ENCODE measurements at places on chromosomes 5 and 9.
A peak's percentile ranks its signal among the peaks of the same experiment; 100 is the strongest.

- no peak for DNase-seq
These were observed 692.9 kb upstream of the EDIL3 start for GRCh38 chr5:85077581-85077980.

DNA sequence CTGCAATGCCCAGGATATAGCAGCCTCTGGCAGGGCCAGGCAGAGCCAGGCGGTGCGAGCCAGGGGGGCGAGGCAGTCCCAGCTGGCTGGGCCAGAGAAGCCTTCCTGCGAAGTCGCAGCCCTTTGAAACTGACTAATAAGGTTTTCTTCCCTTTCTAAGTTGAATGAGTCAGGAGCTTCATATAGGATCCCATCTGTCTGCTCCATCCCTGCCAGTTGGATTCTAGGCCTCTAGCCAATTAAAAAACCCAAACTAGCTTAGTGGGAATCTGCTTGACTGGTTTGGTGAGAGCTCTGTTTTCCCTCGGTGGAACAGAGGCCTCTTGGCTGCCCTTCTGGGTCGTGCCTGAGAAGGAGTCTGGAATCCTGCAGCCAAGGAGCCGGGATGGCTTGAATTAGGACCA, 70.1 kb upstream of the RAPGEF1 start:
- no peak for DNase-seq

GRCh38 chr5:158313027-158313732, 454.2 kb upstream of the CLINT1 start:
- no peak for DNase-seq

- no peak for DNase-seq
These were observed 171.3 kb downstream of the ST8SIA4 start for GRCh38 chr5:100731768-100732167.

DNA sequence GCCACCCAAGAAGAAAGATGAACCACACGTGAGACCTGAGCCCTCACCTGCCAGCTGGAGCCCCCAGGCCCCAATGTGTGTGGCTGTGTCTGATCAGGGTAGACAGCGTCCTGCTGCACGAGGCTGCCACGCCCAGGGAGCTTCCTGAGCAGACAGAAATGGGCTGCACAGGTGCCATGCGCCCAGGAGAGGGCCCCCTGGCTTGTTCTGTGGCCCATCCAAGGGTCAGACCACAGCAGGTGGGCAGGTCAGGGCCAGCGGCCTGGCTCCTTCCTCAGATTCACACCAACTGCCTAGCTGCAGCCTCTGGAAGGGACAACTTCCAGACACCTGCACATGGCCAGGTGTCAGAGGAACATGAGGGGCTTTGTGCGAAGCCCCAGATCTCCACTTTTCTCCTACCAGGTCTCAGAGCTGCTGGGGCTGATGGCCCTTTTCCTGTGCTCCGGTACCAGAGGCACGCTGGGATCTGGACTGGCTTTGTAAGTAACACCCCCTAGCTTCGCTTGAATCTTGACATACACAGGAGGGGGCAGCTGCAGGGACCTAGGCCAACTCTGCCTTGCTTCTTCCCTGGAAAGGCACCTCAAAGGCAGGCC, 10.8 kb downstream of the SARDH start:
- no peak for DNase-seq

GRCh38 chr5:157222506-157223230, 42.0 kb downstream of the ITK start:
- DNase-seq, result no peak

GRCh38 chr9:122329597-122329996, 41.2 kb upstream of the PTGS1 start:
- DNase-seq, result no peak

DNA sequence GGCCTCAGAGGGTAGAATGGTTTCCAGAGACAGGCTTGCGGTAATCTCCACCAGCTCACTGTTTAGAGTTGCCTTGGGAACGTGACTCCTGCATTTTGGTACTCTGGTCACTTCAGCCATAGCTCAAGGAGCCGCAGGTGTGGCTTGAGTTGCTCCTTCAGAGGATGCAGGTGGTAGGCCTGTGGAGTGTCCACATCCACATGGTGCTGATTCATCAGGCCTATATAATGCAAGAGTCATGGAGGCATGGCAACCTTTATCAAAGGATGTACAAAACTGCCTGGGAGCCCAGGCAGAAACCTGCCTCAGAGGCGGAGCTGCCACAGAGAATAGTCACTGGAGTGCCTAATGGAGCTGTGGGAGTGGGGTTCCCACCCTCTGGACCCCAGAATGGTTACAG, 114.2 kb downstream of the ANXA1 start:
- no peak for DNase-seq

- DNase-seq, result no peak
These were observed 177.8 kb downstream of the NSG2 start for GRCh38 chr5:174223355-174223754.

- no peak for DNase-seq
These were observed 24.0 kb upstream of the ADAM19 start for GRCh38 chr5:157599565-157599964.

- no peak for DNase-seq
These were observed 74.3 kb downstream of the LRSAM1 start for GRCh38 chr9:127525401-127526188.

GRCh38 chr9:126417043-126417442, 90.4 kb downstream of the MVB12B start:
- DNase-seq, result peak; percentile 92

DNA sequence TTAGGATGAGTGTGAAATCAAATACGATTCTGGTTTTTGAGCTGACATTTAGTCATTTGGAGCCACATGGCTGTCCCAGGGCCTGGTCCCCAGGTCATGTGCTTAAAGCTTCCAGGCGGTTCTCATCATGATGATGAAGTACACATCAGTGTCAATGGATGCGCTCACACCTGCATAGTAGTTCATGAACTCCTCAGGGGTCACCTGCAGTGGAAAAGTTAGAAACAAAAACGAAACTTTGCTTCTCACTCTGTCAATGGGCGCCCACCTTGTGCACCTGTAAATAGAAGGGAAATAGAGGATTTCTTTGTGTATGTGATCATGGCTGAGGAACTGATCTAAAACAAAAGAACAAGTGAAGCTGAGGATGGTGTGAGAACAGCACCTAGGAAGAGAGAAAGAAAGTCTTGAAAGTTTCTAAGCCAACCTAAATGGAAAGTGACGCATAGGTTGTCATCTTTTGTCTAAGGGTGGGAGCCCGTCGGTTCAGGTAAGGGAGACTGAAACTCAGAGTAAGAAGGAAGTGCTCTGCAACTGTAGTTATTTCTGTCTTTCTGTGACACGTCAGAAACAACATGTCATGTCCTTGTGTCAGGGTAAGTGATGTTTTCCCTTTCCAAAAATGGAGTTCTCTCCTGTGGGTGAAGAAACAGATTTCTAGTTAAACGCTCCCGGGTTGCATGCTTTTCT, 33.8 kb downstream of the CAPSL start:
- no peak for DNase-seq

GRCh38 chr5:54996466-54996865, 11.1 kb upstream of the ESM1 start:
- no peak for DNase-seq

DNA sequence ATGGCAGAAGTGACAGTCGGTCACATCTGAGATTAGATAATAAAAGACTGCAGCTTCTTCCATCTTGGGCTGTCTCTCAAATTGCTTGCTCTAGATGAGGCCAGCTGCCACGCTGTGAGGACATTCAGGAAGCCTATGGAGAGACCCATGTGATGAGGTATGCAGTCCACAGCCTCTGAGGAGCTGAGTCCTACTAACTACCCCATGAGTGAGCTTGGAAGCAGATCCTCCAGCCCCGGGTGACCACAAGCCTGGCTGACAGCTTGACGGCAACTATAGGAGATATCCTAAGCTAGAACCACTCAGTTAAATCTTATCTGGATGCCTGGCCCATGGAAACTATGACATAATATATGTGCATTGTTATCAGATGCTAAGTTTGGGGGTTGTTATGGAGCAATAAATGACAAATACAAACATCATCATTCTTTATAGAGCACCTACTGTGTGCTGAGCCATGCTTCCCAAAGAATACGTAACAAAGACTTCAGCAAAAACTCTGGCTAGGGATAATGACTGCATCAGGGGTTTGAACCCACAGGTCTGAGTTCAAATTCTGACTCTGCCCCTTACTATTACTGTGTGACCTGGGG, 26.7 kb downstream of the KCNV2 start:
- DNase-seq, result no peak

GRCh38 chr9:3386753-3387152, 139.0 kb downstream of the RFX3 start:
- DNase-seq, result no peak

GRCh38 chr9:131421691-131422090, 27.8 kb downstream of the PRRC2B start:
- no peak for DNase-seq

- DNase-seq, result no peak
These were observed 14.4 kb downstream of the ACTL7A start for GRCh38 chr9:108876425-108876824.

DNA sequence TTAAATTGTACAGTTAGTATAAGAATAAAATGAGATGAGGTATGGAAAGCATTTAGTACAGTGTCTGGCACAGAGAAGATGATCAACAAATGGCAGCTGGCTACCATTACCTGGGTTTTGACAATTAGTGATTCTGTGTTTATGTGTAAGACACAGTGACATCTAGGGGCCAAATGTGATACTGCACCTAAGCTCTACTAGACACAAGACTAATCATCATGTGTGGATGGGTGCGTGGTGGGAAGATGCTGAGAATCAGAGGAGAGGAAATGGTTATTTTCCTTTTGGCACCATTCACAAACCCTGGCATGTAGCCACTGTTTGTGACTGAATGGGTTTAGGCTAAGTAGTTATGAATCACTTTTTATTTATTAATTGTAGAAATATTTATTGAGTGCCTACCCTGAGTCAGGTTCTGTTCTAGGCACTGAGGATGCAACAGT, 109.8 kb upstream of the TBC1D2 start:
- DNase-seq, result peak; percentile 5

DNA sequence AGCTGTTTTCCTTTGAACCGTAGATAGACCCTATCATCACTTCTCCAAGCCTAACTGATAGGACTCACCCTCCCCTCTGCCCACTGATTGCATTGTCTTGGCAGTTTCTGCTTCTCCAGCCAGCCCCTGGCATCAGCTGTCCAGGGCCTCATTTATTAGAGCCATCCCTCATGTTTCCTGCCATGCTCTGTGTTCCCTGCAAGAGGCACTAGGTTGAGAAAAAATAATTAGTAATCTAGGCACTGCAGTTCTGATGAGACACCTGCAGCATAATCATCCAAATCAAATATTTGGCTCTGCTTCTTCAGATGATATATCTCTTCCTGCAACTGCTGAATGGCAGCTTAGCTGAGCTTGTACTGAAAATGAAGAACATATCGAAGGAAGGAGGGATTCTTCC, 303.0 kb upstream of the TLE4 start:
- no peak for DNase-seq

DNA sequence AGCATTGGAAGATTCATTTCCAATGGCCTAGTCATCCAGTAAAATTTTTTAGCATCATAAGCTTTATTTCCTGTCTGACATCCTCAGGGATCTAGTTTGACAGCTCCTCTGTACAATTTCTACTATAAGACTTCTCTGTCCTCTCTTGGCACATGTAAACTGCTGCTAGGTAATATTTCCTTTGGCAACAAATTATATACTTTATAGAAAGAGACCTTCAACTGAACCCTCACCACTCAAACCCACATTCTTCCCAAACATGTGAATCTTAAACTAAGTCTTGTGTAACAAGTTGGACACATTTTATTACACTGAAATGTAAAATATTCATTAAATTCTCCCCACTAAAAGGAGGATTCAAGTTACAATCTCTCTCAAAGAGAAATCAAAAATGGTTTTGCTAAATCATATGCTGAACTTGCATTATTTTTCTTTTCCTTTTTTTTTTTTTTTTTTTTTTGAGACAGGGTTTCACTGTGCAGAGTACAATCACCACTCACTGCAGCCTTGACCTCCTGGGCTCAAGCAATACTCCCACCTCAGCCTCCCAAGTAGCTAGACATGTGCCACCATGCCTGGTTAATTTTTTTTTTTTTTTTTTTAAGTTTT, 36.9 kb downstream of the SCAI start:
- DNase-seq, result no peak

DNA sequence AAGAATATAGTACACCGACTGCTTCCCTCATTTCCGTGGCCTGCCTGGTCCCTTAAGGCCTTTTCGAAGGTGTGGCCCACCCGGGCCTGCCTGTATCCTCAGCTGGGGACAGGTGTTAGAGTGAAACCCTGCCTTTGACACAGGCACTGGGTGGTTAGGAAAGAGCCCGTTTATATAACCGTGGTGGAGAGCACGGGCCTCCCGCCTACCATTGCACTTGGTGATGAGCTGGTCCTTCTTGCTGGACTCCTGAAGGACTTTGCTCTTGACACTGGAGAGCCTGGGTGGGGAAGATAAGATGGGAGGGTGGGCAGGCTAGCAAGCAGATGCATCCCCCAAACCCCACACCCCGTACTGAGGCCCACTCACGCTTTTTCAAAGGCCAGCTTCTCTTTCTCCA, 2.3 kb downstream of the SPATA24 start:
- no peak for DNase-seq

DNA sequence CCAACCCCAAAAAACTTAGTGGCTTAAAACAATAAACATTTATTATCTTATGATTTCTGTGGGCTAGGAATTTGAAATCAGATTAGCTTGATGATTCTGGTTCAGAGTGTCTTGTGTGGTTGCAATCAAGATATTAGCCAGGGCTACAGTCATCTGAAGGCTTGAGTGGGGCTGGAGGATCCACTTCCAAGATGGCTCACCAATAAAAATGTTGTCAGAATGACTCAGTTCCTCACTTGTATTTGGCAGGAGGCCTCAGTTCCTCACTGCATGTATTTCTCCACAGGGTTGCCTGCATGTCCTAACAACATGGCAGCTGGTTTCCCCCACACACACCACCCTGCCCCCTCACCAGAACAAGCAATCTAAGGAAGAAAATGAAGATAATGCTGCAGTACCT, 98.2 kb upstream of the NIPBL start:
- DNase-seq, result no peak

DNA sequence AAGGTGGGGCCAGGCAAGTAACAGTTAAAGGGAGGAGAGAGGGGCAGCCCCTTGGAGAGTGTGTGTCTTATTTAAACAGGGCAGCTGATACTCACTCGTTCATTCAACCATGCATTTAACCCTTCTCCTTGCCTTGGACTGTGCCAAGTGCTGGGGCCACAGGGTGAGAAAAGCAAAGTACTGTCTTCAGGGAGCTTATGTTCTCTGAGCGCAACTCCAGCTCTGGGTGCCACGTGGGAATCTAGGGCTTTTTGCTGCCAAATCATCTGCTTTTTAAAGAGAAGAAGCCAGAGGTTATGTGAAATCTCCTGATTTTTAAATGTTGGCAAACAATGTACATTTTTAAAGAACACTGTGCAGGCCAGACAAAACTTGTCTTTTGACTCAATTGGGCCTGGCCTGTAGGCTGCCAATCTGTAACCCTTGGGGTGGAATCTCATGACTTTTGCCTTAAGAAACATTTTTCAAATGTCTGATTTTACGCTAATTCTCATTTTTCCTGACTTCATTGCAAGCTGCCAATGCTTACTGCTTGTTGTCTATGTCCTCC, 157.8 kb downstream of the NTRK2 start:
- DNase-seq, result no peak

DNA sequence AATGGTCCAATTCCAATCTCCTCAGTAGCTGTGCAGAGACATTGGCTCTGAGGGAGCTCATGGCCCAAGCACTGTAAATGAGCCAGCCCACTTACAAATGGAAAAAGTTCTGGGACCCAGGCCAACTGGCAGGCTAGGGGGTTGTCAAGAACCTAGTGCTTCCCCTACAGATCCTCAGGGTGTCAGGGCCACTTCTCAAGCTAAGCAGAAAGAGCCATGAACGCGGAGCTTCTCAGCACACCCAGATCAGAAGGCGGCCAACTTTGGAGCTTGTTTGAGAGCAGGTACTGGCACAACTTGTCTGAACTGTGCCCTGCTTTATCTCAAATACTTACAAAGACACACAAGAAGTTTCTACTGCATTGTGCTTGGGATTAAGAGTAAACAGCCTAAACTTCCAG, 17.5 kb downstream of the TLE1 start:
- DNase-seq, result no peak
